Posterior vena cava (tissue), 2 donors: ENCODE measurements at places on chromosomes 6 and 20.

DNA sequence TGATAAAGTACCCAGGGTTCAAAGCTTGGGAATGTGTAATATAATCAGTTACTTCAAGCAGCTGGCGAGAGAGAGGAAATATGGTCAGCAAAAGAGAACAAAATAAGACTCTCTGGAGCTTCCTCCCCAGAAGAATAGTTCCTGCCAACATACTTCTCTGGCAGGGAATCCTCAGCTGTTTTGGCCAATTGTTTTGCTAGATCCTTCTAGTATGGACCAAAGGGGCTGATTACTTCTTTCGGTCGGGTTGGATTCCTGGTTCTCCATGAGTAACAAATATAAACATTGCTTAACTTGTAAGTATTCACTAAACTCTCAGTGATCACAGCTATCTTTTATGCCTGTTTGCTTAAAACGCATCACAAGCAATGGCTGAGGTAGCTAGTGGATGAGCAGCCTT lies 31.4 kb upstream of the FBXO9 start:
- DNase-seq: no peak

DNA sequence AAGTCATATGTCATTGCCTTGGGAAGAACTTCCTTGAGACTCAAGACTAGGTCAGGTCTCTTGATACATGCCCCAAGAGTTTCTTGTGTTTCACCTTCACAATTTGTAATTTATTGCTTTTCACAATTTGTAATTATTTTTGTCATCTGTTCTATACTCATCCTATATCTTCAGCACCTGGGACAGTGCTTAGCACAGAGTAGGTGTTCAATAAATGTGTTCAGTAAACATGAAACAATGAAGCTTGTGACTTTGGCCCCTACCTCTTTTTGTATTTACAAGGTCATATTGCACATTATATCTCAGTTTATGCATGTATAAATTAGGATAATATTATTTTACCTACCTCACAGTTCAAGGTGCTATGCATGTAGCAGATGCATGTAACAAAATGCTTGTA lies 21.5 kb upstream of the SRPK1 start:
- no peak for DNase-seq

- DNase-seq: no peak
Observed at GRCh38 chr20:40578961-40579360, 110.1 kb downstream of the MAFB start.

GRCh38 chr6:21354805-21355238 lies 238.7 kb upstream of the SOX4 start:
- no peak for DNase-seq

DNA sequence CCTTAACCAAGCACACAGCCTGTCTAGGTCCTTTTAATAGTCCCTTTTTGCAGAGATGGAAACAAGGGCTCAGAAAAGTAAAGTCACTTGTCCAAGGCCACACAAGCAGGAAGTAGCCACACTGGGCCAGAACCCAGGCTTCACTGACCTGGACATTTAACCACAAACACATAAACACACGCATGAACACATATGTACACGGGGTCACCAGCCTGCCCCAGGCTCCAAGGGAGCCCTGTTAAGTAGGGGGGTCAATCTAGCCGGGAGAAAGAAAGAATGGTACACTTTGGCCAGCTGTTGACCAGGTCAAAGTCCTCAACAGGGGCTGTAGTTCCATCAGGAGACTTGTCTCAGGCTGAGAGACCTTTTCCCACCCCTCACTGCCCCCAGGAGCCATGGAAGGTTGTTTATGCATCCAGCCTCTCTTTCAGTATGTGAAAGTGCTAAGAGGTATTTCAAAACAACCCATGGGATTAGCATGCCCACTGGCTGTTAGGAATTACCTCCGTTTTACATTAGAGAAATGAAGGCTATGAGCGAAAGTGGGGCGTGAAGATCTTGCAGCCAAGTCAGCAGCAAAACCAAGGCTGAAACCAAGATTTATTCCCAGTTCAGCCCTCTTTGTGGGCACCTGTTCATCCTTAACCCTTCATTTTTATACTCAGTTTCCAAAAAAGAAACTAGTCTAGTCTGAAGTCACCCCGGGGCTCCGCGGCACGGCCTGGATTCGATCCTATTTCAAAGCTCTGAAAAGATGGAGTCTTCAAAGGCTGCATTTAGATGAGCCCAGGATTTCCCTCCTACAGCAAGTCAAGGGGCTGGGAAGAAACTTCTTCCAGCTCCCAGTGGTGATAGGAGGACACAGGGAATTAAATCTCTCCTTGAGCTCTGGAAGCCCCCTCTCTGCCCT lies 9.8 kb downstream of the SDC4 start:
- peak; percentile 57 for DNase-seq

GRCh38 chr6:63798378-63798777 lies 162.8 kb downstream of the PHF3 start:
- no peak for DNase-seq

DNA sequence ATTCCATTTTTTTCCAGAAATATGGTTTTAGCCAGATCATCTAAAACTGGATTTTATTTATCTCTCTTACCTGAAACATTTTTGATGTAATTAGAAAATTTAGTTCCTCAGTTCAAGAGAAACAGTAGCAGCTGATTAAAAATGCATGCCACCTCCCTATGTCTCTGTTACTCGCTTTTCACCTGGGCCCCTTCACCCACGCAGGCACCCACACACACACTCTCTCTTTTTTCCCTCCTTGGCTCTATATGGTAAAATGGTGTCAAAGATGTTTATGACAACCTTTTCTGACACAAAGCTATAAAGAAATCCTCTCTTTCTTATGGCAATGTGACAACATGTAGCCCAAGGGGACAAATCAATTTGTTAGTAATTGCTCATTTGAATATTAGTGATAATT lies 5.8 kb upstream of the SGK1 start:
- no peak for DNase-seq

DNA sequence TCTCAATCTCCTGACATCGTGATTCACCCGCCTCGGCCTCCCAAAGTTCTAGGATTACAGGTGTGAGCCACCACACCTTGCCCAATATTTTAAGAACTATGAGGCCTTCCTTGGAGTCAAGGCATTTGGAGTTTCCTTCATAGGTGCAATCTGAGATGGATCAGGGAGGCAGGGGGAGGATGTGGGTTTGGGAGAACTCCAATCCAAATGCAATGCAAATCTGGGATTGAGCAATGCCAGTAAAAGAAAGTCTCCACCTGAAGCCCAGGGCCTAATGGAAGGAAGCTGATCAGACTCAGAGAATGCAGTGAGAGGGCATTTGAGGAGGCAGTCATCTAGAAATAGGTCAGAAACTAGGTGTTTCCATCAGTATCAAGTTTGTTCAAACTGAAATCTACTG lies 21.2 kb downstream of the RSPH3 start:
- DNase-seq: no peak

- no peak for DNase-seq
Observed at GRCh38 chr20:41072190-41072863, 43.7 kb downstream of the TOP1 start.

DNA sequence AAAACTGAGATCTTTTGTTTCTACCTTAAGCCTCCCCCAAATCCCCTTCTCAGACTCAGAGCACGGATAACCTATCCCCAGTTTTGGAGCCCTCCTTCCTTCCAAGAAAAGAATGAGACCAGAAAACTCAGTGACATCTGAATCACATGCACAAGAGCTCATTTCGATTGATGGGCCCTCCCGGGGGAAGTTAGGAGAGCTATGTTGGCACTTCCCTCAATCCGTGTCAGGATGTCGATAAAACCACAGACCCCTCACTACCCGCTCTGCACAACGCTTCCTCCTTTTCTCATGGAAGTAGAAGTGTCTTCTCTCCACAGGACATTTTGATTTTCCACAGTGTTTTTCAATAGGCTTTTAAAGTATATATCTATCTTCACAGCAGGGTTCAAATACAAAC lies 332.4 kb downstream of the HACE1 start:
- no peak for DNase-seq
